ENCODE measurements at places on chromosomes 7 and 10.

DNA sequence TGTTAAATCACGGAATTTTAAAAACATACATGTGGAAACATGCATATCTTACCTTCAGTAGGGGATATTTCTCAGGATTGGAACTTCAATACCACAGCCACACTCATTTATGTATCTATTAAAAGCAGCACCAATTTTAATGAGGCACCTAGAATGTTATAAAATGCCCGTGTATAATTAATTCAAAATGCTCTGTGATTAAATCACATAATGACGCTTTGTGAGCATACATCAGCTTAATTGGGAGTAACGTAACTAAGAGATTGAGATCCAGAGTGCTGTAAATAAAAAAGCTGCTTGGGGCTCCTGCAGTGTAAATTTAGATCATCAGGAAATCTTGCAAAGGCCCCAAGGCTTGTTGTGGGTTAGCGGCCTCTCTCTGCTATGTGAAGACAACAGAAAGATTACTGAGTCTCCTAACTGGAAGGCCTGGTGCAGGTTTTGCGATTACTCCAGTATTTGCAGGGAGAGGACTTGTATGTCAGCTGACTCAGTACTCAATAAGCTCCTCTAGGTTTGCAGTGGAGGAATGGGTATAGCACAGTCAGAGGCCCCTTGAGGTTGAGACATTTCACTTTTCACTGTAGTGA is 195.5 kb upstream of the PHYHIPL start:
- no peak for DNase-seq

- DNase-seq = peak; percentile 83
These were observed 30.3 kb upstream of the HERPUD2 start for GRCh38 chr7:35725280-35725680.

DNA sequence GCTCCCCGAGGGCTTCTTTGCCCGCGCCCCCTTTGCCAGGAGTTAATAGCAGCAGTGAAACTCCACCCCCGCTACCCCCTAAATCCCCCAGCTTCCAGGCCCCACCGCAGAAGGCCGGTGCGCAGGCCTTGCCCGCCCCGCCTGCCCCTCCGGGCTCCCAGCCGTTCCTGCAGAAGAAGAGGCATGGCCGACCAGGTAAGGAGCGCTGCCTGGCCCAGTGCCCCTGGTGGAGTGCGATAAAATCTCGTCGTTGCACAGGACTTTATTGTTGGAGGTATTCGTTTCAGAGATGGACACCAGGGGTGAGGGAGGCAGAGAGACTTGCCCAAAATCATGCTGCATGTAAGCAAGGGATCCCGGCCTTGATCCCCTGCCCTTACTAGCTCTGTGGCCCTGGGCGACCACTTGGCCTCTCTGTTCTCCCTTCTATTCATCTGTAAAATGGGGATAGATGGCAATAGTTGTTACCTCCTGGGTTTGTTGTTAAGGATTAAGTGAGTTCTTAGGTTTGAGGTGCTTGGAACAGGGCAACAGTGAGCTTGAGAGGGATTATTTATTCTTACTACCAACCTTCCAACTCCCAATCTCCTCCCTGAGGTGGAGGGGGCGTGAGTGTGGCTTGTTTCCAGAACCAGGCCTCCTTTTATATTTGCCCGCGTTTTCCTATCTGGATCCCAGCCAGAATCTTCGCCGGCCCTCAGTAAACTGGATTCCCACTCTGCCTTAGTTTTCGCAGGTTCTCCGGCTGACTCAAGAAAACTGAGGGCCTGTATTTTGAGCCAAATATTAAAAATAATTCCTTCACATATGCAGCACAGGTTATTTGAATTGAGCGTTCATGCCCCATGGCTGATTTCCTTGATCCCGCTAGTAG is 78.3 kb downstream of the WIPF3 start:
- DNase-seq = no peak

- DNase-seq = no peak
These were observed 21.5 kb downstream of the BTAF1 start for GRCh38 chr10:91944880-91945630.

DNA sequence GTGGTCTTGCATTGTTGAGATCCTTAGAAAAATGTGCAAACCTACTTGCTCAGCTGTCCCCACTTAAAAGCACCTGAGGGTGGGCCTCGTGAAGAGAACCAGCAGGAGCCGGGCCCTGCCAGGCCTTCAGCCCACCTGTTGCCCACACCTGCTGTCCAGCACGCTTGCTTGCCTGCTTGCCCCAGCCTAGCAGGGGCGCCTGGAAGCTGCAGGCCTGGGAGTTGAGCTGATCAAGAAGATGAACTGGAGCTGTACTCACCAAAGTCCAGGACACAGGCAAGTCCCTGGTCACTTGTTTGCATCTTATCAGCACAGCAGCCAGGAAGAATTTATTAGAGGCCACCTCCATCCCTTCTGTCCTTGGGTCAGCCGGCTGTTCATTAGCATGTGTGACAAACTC is 23.2 kb downstream of the CYP26A1 start:
- no peak for DNase-seq

DNA sequence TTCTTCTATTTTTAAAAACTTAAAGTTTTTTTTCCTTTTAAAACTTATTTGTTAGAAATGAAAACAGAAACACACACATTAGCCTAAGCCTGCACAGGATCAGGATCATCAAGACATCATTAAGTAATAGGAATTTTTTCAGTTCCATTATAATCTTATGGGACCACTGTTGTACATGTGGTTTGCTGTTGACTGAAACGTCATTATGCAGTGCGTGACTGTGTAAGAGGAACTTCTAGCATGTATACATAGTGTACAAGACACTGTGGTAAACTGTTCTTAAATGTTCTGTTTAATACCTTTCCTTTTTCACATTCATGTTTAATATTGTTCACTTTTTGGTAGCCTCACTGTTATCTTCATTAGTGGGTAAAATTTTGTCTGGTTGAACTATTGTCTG is 12.1 kb downstream of the ENTPD7 start:
- DNase-seq = no peak

GRCh38 chr7:82200601-82201000 is 243.0 kb downstream of the CACNA2D1 start:
- DNase-seq = no peak

GRCh38 chr7:55558962-55559920 is 13.1 kb downstream of the VOPP1 start:
- no peak for DNase-seq

GRCh38 chr7:157789942-157790341 is 453.1 kb downstream of the DNAJB6 start:
- no peak for DNase-seq

DNA sequence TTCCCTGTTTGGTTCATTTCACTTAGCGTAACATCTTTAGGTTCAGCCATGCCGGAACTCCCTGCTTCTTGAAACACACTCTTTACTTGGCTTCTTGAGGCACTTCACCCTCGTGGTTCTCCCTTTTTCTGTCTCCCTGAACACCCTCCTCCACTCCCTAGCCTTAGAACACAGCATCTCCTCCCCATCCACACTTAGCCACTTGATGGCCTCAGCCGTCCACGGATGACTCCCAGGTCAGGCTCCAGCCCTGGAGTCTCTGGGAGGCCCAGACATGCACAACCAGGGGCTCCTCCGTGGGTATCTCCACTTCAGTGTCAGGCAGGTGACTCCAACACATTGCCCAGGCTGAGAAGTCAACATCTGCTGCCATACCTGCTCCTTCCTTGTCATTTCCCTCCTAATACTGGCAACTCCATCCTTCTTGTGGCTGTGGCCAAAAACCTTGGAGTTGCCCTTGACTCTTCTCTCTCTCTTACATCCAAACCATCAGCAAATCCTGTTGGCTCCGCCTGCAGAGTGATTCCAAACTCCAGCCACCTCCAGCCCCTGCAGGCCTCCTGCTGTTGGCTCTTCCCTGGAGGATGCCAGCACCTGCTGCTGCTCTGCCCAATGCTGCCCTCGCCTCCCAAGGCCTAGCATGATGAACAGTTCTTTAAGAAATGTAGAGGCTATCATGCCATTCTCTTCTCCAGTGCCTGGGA is 8.4 kb upstream of the INMT start:
- no peak for DNase-seq

GRCh38 chr7:7943951-7944350 is 24.6 kb upstream of the GLCCI1 start:
- DNase-seq = no peak
